ENCODE measurements at places on chromosomes 3 and 15. TPM values are rescaled to one million over a fixed set of nuclear protein-coding genes. Genes with fewer than 3 reads are reported as not detected.

The MUC4 gene
- total RNA-seq, result not detected

The TMEM266 gene
- not detected for total RNA-seq

The SCN5A gene
- 163 TPM for total RNA-seq

The INKA1 gene
- 3.1 TPM for total RNA-seq

The IL17RD gene
- 6.7 TPM for total RNA-seq

The ANKRD34C gene
- 0.11 TPM for total RNA-seq

The KLF15 gene
- 33.0 TPM for total RNA-seq

The LOXL1 gene
- total RNA-seq, result 15.9 TPM

The NLGN1 gene
- 8.0 TPM for total RNA-seq

GRCh38 chr15:56040081-56041035 lies 46.9 kb upstream of the NEDD4 start:
- DNase-seq, result no peak

GRCh38 chr15:85527895-85528294 lies 147.5 kb downstream of the AKAP13 start:
- no peak for DNase-seq

GRCh38 chr15:63203451-63204090 lies 14.2 kb downstream of the RAB8B start:
- DNase-seq, result no peak

DNA sequence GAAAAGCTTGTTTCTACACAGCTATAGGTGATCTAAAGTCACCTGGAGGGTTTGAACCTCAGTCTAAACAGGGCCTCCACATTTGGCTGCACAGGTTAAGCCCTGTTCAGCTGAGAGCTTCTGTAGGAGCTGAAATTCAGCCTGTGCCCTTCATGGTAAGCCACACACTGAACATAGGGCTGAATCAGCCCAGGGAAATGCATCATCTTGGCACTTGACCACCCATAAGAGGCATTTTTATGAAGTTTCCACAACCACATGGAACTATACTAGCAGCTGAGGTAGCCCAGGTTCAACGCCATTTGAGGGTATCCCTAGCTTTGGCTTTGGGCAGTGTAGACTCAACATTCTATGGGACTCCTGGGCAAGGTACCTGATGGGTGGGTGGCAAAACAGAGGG lies 126.8 kb downstream of the FAM174B start:
- no peak for DNase-seq

- DNase-seq, result no peak
Measured at GRCh38 chr15:84983294-84983693, 1.6 kb downstream of the PDE8A start.

DNA sequence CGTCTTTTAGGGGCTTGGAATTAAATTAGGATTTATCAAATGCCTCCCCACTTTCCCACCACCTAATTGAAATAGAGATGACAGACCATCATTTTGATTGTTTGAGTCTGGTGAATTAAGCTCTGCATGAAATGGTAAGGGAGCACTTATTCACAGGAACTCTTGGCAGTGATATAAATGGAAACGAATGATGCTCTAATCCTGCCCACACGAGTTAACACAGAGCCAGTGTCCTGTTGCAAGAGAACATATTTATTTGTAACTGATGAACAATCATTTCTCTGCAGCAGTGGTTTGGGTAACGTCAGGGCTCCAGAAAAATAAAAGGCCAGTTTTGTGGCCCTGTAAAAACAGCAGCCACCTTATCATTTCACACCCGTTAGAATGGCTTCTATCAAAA lies 163.3 kb downstream of the FEZF2 start:
- no peak for DNase-seq

GRCh38 chr3:99984139-99984538 lies 130.2 kb downstream of the FILIP1L start:
- DNase-seq, result no peak

DNA sequence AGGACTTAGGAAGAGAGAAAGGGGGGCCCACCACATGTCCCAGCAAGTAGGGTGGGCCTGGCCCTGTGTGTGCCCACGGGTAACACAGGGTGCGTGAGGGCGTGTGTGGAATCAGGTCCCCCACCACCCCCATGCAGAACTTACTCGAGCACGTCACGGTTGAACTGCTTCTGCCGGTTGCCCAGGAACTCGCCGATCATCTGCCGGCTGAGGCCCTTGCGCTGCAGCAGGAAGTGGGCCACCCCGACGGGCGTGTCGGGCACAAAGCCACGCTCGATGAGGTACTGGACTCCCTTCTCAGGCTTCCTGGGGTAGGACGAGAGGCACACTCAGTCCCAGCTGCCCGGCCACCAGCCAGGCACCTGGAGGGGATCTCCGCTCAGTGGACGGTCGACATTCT lies 83.1 kb upstream of the RPL32 start:
- DNase-seq, result no peak

- DNase-seq, result no peak
Measured at GRCh38 chr15:92109191-92109873, 255.8 kb downstream of the SLCO3A1 start.

GRCh38 chr3:37112987-37113386 lies 61.4 kb downstream of the LRRFIP2 start:
- DNase-seq, result no peak

GRCh38 chr15:77081971-77082370 lies 11.1 kb upstream of the TSPAN3 start:
- no peak for DNase-seq

- DNase-seq, result no peak
Measured at GRCh38 chr3:142356818-142357217, 91.0 kb downstream of the XRN1 start.

DNA sequence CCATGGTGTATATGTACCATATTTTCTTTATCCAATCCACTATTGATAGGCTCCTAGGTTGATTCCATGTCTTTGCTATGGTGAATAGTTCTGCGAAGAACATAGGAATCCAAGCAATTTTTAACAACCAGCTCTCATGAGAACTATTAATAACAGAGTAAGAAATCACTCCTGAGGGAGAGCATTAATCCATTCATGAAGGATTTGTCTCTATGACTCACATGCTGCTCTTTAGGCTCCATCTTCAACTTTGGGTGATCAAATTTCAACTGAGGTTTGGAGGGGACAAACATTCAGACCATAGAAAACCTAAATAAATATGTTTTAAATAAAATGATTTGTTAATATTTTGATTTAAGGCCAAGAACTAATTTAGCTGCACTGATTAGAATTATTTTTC lies 147.4 kb downstream of the NSUN3 start:
- DNase-seq, result no peak

- no peak for DNase-seq
Measured at GRCh38 chr3:69936266-69936665, 63.3 kb upstream of the SAMMSON start.

DNA sequence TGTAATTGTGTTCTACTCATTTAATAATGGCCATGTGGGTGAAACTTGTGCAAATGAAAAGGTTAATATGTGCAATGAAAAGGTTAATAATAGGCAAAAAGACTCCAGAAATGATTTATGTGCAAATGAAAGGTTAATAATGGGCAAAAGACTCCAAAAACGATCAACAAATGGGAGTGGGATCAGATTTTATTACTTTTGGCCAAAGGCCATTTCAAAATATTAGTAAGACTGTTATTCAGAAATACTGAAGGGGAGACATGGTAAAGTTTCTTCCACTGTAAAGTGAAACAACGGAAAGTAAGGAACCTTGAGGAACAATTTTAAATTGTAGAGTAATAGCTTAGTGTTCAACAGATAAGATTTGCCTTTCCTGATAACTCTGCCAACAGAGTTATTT lies 40.7 kb downstream of the STARD9 start:
- DNase-seq, result no peak

GRCh38 chr3:179174898-179175297 lies 26.7 kb downstream of the PIK3CA start:
- DNase-seq, result no peak

GRCh38 chr3:172107403-172107802 lies 68.0 kb downstream of the FNDC3B start:
- DNase-seq, result no peak

- no peak for DNase-seq
Measured at GRCh38 chr3:157239082-157239704, 79.2 kb upstream of the CCNL1 start.

- DNase-seq, result peak; percentile 34
Measured at GRCh38 chr15:29115093-29115991, 154.3 kb downstream of the NSMCE3 start.

DNA sequence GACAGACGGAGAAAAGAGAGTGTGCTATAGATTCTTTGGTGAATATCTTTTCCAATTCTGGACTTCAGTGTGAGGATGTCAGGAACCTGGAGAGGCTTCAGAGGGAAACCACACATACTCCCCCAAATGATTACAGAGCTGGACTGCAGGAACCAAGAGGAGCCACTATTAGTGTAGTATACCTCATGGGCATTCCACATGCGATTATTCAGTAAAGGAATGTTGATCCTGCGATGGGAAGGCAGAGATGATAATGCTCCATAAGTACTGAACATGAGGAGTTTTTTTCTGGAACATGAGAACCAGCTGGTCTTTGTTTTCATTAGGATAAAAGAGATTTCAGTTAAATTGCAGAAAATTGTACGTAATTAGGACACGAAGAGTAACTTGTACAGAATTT lies 18.7 kb downstream of the STARD9 start:
- no peak for DNase-seq

DNA sequence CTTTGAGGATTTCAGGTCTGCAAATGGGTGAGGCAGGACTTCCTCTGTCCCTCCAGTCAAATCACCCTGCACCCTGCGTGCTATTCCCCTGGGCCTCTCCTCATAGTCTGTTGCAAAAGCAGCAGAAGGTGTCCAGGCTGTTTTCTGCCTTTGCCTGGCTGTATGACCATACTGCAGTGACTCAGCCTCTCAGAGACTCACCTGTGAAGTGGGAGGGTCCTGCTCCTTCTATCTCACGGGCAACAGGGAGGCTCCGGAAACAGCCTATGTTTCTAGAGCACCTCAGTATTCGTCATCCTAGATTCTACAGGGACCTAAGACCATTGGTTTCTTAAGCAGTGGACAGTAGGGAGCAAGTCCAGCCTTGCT lies 216.4 kb downstream of the TLE3 start:
- DNase-seq, result no peak

DNA sequence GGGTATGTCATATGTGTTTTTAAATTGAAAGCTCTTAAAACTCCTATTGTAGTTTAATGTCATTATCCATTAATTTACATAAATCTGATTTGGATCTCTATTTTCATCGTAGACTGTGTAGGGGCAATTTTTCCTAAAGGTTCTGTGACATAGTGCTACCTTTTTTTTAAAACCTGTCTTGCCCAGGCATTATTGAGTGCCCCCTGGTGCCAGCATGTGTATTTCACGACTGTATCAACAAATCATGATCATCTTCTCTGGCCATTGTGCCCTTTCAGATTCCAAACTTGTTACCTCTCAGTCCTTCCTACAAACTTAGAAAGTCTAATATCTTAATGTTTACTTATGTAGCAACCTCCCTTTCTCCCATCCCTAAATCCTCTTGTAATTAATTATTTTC lies 97.2 kb upstream of the FLNB start:
- no peak for DNase-seq

DNA sequence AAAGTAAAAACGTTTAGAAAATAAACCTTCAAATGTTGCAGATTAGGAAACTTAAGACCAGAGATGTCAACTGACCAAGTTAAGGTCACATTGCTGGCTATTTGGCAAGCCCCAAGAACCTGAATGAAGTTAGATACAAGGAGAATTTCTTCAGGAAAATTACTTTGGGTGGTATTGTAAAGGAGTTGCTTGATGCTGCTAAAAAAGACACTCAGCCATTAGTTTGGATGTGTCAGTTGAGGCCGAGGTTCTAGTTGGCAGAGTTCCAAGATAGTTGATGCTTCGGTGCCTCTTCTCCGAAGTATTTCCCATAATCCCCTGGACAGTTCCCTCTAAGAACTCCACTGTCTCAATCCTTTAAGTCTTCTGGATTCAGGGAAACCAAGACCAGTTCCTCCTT lies 24.3 kb downstream of the SIAH2 start:
- no peak for DNase-seq

DNA sequence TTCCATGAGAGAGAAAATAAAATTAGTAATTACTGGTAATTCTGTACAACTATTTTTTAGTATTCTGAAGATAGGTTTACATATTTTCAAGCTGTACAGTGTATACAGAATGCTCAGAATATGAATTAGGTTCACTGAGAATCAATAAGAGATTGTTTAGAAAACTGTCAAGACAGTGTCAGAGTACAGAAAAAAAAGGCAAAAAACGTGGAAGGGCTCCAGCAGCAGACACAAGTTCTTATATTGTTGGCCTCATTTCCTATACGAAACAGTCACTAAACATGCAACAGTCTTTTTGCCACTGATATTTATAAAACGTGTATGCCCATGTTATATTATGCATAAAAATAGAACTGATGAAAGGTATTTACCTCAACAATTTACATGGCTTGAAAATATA lies 103.9 kb downstream of the ISL2 start:
- no peak for DNase-seq

DNA sequence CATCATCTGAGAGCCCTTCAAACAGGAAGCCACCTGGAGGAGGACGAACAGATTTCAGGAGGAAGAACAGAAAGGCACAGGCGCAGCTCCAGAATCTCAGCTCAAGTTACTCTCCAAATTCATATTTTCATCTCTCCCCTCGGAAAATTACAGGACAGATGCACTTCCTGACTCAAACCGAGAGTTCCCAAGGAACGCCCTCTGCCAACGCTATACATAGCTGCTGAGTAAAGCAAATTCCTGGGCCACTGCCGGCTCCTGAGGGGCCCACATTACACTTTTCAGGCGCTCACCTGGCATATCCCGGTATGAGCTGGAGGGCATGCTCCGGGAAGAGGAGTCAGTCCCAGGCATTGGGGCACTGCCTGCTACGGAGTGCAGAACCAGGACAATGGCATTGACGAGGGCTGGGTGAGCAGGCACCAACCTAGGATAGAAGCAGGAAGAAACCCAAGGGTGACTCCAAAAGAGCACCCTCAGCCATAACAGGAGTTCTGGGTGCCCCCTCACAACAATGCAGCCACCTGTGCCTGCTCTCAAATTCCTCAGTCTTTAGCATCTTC lies 11.2 kb downstream of the UBL7 start:
- no peak for DNase-seq

DNA sequence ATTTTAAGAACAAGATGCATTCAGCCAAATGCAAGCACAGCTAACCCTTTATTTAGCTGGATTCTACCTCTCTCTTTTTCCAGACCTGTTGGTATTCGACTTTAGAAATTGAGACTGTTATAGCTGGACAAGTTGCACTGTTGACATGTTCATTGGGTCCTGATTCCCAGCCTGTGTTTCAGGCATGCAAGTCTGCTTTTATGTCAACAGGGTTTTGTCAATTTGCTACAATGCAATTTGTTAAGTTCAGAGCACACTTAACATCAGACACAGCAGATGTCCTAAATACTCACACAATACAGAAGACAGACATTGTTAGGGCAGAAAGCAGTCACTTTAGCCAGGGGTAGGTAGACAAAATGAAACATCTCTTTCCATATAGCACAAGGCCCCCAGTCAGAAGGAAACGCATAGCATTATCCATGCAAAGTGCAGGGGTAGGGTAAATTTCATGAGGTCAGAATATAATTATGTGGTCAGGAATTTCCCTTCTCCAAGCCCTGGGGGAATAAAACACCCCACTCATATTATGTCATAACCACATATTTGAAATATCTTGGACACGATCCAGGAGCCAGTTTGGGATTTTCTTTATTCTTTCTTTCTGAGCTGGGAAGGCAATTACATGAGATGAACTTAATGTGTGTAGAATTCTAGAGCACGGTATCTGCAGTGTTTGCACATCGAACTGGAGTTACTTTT lies 504.1 kb downstream of the NTRK3 start:
- DNase-seq, result no peak
